ENCODE measurements at places on chromosomes 5 and 9. TPM values are rescaled to one million over a fixed set of nuclear protein-coding genes. Genes with fewer than 3 reads are reported as not detected.

The TPPP gene
- total RNA-seq: 1.6 TPM

The CCDC171 gene
- 2.8 TPM for total RNA-seq

The LOX gene
- 1.4 TPM for total RNA-seq

The SPATA31E1 gene
- total RNA-seq: not detected

The RAB3C gene
- total RNA-seq: not detected

The CHSY3 gene
- total RNA-seq: under 0.01 TPM

The TMEM232 gene
- total RNA-seq: 0.79 TPM

The INSL4 gene
- total RNA-seq: not detected
